Progenitor cell of endocrine pancreas (in vitro differentiated cells): ENCODE measurements at places on chromosomes 6 and 20. TPM values are rescaled to one million over a fixed set of nuclear protein-coding genes. Genes with fewer than 3 reads are reported as not detected.

Gene OR2H1
- total RNA-seq = not detected in 2 replicates

Gene PDE7B
- 0.07 TPM in 1 of 2 replicates, not detected in the other for total RNA-seq

Gene COL12A1
- 2.0 and 3.8 TPM in 2 replicates for total RNA-seq

Gene MGME1
- total RNA-seq = 20.3 and 24.6 TPM in 2 replicates

Gene EFCAB8
- total RNA-seq = 0.29 and 0.91 TPM in 2 replicates

Gene SLC22A7
- not detected in 2 replicates for total RNA-seq

Gene DCDC2
- total RNA-seq = 22.2 and 28.2 TPM in 2 replicates

Gene NRSN1
- total RNA-seq = not detected in 2 replicates

Gene MCCD1
- total RNA-seq = not detected in 2 replicates

Gene PPP1R14C
- total RNA-seq = 0.98 and 1.2 TPM in 2 replicates

GRCh38 chr6:111242452-111242851 is 155.1 kb downstream of the SLC16A10 start:
- no peak for DNase-seq

GRCh38 chr6:72206606-72207005 is 320.3 kb downstream of the RIMS1 start:
- DNase-seq = no peak

DNA sequence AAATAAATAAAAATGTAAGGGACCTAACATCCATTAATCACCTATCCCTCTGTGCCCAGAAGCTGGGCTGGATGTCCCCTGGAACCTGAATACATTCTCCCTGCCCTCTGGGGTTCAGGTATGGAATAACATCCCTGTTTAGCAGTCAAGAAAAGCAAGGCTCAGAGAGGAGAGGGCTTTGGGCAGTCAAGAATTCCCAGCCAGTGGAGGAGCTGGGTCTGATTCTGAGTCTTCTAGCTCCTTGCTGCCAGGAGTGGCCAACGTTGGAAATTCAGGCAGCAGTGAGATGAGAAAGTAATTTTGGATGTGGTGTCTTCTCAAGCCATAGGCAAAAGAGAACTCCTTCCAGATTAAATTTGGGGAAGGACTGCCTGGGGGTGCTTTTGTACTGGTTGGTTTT is 42.6 kb upstream of the ZNFX1 start:
- DNase-seq = no peak

GRCh38 chr6:147000545-147001488 is 203.4 kb upstream of the STXBP5 start:
- DNase-seq = no peak

DNA sequence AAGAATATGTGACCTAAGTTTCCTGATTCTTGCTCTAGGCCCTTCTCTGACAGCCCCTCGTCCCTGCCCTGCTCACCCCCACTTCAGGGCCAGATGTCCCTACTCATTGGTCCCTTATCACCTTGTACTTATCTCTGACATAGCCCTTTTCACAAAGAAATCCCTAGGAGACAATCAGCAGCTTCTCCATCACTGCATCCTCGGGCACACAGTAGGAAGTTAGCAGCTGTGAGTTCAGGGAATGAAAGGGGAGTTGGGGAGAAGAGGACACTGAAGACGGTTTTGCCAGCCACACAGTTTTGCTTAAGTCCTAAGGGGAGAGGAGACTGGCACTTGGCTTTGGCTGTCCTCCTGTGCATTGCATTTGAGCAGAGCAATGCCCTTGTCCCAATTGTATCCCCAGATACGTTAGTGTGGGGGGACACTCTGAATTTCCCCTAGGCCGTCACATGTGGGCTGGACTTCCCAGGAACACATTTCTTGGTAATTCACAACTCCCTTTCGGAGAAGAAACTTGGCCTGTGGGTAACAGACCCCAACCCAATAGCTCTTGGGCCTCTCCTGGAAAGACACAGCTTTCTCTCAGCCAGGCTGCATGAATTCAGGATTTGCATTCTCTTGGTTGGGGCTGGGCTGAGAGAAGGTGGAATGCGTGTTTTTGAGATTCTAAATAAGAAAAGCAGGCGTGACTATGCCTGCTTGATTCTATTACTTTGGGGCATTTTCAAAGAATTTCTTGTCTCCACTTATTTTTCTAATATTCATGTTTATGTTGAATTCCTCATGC is 177.6 kb downstream of the UST start:
- DNase-seq = no peak

GRCh38 chr20:30511322-30512030 is 746.0 kb upstream of the DEFB115 start:
- no peak for DNase-seq

DNA sequence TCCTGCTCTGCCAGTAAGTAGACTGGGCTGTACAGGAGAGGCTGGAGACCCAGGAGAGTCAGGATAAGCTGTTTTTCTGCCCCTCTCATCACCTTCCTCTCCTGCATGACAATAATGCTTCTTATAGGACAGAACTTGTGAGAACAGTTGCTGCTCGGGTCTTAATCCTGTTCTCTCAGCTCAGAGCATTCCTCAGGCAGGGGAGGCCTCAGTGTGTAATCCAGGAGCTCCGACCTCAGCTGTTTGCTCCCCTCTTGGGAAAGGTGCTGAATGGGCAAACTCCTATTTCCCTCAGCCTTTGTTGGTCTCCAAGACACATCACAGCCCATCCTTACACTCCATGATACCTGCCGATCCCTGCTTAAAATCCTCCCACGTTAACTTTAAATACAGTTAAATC is 134.9 kb upstream of the LRFN2 start:
- DNase-seq = no peak

- peak; percentile 69 for DNase-seq
Observed at GRCh38 chr6:34027445-34027936, 118.4 kb downstream of the GRM4 start.

GRCh38 chr20:62508641-62509051 is 32.9 kb upstream of the GATA5 start:
- no peak for DNase-seq

DNA sequence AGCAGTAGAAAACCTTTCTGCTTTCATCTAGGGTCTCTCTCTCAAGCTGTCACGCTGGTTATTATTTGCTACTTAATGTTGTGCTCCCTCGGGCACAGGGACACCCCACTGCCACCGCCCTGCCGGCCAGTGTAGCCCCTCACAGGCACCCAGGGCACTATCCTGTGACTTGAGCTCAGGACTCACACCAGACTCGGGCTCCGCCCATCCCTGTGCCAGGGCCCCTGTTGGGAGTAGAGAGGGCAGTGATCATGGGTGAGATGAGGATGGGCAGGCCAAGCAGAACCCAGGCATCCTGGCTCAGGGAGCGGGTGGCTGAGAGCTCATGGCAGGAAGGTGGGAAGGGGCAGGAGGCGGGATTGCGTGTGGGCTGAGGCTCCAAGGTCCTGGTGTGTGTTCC is 371.9 kb downstream of the ZFAND3 start:
- DNase-seq = no peak

DNA sequence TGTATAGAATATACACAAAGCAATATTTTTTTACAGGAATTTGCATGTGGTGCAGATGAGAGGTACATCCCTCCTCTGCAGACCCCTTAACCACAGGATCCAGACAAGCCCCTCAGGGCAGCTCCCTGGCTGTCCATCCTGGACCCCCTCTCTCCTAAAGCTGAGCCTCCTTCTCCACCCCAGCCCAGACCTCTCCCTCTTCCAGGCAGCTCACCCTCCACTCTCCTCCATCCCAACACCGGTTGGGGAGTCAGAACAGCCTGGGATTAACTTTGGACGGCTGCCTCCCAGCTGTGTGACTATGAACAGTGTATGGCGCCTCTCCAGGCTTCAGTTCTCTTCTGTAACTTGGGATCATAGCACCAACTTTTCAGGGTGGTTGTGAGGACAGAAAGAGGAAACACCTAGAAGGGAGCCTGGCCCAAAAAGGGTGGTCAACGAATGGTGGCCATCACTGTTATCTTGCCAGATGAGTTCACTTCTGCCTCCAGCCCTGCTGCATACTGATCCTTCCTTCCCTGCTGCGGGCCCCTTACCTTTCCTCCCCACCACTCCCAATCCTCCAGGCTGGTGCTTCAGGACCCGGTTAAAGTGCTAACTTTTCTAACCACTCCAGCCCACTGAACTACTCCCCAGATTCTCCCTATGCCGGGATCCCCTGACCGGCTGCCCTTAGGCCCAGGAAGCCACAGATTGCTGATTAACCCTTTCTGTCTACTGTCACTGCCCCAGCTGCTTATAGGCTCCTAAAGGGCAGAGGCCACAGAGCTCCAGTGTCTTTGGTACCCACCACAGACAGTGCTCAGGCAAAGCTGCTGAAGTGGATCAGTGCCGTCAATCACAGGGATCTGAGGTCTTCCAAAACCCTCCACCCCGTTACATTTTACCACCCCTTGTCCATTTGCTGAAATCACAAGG is 55.9 kb downstream of the GPR6 start:
- no peak for DNase-seq

GRCh38 chr6:31794866-31795615 is 511 bp downstream of the VARS1 start:
- no peak for DNase-seq

- DNase-seq = no peak
Observed at GRCh38 chr6:92701425-92702096, 717.8 kb downstream of the EPHA7 start.

GRCh38 chr6:113610377-113610988 is 246.7 kb upstream of the MARCKS start:
- DNase-seq = no peak

DNA sequence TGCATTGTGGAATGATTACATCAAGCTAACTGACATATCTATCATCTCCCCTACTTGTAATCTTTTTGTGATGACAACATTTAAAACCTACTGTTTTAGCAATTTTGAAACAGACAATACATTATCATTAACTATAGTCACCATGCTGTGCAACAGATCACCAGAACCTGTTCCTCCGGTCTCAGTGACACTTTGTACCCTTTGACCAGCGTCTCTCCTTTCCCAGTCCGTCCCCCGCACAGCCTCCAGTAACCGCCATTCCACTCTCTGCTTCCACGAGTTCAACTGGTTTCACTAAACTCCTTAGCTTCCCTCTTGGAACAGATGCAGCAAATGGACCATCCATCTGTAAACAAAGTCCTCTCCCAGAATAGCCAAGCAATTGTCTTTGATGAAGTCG is 21.8 kb downstream of the LRP11 start:
- DNase-seq = no peak

DNA sequence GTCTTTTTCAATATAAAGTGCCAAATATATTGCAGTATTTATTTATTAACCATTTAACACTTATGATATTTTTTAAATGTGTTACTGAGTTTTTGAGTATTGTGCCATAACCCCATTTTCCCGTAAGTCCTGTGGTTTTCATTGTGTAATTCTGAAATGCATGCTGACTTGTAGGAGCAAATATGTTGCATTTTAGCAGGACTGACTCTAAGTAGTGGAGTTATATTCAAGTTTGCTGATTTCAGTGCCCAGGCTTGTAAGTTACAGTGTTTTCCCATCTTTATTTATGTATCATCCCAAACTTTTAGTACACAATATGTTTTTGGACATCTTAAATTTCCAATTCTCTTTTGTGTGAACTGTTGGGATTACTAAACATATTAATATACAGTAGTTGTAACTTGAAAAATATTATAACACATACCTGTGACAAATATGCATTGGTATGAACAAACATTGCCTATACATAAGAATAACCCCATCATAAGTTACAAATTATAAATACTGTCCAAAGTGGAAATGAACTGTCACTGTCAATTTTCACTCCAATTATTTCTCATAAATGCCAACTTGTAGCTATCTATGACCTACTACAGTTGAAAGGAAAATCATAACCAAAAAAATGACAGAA is 179.3 kb upstream of the RUNX2 start:
- no peak for DNase-seq

- no peak for DNase-seq
Observed at GRCh38 chr6:128139519-128139918, 238.7 kb upstream of the THEMIS start.

DNA sequence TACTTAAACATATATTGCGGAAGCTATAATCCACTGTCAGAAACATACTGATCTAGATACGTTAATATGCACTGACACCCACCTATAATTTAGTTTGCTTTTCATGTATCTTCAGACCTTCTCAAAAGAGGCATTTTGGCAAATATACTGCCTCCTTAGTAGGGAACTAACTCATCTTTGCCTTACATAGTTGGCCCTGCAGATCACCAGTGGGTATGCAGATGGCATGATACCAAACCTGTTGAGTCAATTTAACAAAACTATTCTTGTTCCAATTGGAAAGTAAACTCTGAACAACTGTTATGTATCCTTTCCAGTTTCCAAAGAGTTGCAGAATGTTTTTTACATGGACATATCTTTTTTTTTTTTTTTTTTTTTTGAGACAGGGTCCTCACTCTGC is 35.6 kb upstream of the TBC1D20 start:
- no peak for DNase-seq

GRCh38 chr6:45420083-45420908 is 42.6 kb upstream of the SUPT3H start:
- DNase-seq = no peak

DNA sequence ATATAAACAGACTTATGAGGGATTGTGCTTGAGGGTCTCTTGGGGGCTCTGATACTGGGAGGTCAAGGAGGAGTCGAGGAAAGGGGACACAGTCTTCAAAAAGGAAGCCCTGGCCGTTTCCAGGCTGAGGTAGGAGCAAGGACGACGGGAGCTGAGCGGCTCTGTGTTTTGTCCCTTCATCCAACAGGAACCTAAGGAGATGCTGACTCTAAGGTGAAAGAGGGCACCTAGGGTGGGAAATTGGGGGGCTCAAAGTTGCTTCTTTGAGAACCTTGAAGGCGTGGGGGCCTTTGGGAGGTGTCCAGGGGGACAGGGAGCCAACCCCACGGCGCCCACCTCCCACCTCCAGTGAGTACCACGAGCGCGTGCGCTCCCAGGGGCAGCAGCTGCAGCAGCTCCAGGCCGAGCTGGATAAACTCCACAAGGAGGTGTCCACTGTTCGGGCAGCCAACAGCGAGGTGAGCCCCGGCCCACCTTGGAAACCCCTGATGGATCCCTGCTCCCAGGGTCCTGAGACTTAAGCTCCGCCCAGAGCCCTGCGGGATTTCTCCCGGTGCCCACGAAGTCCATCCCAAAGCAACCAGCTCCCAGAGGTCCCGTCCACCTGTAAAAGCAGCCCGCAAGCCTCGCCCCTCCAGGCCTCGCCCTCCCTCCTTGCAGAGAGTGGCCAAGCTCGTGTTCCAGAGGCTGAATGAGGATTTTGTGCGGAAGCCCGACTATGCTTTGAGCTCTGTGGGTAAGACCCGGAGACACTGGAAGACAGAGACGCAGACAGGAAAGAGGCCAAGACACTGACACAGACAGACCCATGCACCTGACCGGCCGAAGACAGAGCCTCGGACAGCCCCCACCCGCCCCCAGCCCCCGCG is 2.9 kb downstream of the SPAG4 start:
- no peak for DNase-seq

DNA sequence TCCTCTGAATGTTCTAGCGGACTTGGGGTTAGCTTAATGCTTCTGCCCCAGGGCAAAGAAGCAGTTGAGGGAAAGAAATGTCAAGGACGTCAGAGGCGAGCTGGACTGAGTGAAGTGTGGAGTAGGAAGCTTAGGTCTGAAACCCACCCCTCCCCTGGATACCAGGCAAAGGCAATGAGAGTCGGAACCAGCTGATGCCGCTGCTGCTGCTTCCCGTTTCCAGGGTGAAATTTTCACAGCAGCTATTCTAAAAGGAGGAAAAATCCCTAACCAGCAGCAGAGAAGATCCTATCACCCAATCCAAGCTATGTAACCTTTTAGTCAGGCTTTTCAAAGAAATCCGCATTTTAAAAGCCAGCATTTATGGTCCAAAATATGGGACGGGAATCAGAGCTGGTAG is 564.3 kb downstream of the LMBRD1 start:
- DNase-seq = no peak
